ENCODE measurements at places on chromosomes 13 and 19.

DNA sequence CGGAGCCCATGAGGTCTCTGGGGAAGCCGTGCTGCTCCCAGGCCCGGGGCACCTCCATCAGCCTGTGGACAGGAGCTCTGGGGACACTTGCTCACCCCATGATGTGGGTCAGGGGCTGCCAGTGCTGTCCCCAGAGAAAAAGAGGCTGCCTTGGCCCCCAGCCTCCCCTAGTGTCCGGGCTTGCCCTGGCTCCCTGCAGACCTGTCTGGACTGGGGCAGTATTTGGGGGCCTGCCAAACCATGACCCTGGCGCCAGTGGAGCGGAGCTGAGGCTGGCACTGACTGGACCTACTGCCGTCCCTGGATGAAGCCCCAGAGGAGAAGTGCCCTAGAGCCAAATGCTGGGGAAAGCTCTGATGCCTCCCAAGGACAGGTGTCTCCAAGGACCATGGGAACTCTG is 30.4 kb downstream of the ELAVL1 start:
- DNase-seq, result no peak

- DNase-seq, result no peak
Observed at GRCh38 chr13:25906191-25906661, 145.6 kb downstream of the SHISA2 start.

DNA sequence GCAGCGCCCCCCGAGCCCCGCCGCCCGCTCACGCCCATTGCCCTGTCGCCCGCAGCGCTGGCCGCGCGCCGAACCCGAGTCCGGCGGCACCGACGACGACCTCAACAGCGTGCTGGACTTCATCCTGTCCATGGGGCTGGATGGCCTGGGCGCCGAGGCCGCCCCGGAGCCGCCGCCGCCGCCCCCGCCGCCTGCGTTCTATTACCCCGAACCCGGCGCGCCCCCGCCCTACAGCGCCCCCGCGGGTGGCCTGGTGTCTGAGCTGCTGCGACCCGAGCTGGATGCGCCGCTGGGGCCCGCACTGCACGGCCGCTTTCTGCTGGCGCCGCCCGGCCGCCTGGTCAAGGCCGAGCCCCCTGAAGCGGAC is 518 bp downstream of the KLF2 start:
- DNase-seq, result no peak

DNA sequence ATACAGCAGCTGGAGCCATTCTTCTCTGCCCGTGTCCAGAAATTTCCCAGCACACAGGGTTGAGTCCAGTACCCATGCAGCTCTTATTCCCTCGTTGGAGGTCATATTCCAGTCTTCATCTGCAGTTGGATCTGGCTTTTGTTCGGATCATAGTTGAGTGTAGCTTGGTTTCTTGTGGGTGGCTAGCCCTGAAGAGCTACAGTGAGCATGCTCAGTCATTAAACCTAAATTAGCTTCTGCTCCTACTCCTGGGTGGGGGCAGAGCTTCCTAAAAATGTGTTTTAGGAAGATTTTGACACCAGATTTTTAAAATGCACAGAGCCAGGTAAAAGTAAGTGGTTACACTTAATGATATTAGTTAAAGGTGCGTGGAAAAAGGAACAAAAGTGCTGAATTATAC is 64.4 kb downstream of the DGKH start:
- no peak for DNase-seq

- no peak for DNase-seq
Observed at GRCh38 chr13:84399320-84400085, 517.2 kb upstream of the SLITRK1 start.
